GM12878 (cell line): ENCODE measurements at places on chromosomes 12 and 14.

GRCh38 chr12:124379938-124380754, 85.3 kb downstream of the RFLNA start:
- DNase-seq, result no peak

GRCh38 chr12:54379398-54380201, 4.9 kb downstream of the ZNF385A start:
- DNase-seq, result no peak

- DNase-seq, result peak; percentile 63
These were observed 20.3 kb downstream of the KDM2B start for GRCh38 chr12:121560392-121561008.

GRCh38 chr12:1488908-1489381, 105.4 kb downstream of the FBXL14 start:
- DNase-seq, result no peak

- no peak for DNase-seq
These were observed 1.6 kb upstream of the RTL1 start for GRCh38 chr14:100905166-100905565.

DNA sequence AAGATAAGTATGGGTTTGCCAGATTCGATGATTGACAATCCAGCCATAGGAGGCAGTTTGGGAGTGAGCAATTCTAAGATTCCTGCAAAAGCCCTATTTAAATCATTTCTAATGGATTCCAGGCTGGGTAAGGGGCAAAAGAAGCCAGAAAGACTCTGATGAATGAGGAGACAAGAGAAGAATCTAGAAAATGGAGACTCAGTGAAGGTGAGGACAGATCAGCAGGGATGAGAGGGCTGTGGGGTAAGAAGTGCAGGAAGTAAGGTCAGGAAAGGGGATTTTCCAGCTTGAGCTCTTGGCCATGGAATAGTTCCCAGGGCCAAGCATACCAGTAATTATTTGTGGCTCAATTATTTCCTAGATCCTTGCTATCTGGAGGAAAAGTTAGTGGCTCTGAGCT, 87.3 kb downstream of the TMX1 start:
- DNase-seq, result no peak

DNA sequence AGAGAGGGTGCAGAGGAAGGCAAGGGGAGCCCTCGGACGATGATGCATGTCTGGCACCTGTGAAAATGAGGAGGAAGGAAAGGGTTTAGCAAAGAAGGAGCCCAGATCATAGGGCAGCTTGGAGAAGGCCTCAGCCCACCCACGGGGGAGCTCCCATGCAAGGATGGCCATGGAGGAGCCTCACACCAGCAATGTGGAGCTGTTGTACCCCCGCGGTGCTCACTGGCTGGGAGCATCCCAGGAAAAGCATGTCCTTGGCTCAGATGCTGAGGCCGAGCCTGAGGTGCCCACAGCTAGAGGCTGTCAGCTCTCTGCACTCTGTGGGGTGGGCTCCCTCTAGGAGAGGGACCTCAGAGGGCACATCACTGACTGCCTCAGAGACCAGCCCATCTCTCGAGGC, 622.6 kb downstream of the AACS start:
- DNase-seq, result no peak

- DNase-seq, result no peak
These were observed 38.5 kb downstream of the CATSPERB start for GRCh38 chr14:91693346-91693745.

- no peak for DNase-seq
These were observed 1.3 kb upstream of the TSFM start for GRCh38 chr12:57781244-57781643.

- no peak for DNase-seq
These were observed 67.6 kb downstream of the PLEKHA5 start for GRCh38 chr12:19196959-19197630.
